Temporal lobe (tissue), 4 donors: ENCODE measurements at places on chromosomes 2 and 18. TPM values are rescaled to one million over a fixed set of nuclear protein-coding genes. Genes with fewer than 3 reads are reported as not detected.

Gene SNRNP200
- 62.9 TPM for total RNA-seq

Gene SANBR
- total RNA-seq, result 45.2 TPM

Gene KATNAL2
- 3.4 TPM for total RNA-seq

Gene RGPD4
- 0.25 TPM for total RNA-seq

Gene GAD1
- 78.2 TPM for total RNA-seq

Gene DPYSL5
- total RNA-seq, result 151 TPM

Gene HYCC2
- total RNA-seq, result 42.0 TPM
